Fibroblast of skin of scalp (primary cell): ENCODE measurements at places on chromosomes 13 and 19.

DNA sequence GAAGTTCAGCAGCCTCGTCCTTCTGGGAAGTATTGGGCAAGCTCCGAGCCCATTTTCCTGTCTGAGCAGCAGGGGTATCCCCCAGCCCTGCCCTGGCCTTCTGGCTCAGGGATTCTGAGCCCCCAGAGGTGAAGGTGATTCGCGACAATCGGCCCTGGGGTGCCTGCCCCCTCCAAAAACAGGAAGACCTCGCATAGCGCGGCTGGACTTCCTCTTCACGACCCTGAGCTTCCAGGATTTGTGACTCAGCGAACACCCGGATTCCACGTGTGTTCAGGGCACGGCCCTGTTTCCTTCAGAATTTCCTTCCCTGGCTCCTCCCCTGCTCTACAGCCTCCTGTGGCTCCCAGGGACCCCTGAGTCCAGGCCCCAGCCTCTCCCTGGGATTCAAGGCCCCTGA is at the start of gene SEMA6B:
Gene SEMA6B, minus strand, starts transcription at position 116 of the 400 bp plus-strand sequence. CDS start 1,227 bp downstream, outside the sequence.
- DNase-seq, result no peak

DNA sequence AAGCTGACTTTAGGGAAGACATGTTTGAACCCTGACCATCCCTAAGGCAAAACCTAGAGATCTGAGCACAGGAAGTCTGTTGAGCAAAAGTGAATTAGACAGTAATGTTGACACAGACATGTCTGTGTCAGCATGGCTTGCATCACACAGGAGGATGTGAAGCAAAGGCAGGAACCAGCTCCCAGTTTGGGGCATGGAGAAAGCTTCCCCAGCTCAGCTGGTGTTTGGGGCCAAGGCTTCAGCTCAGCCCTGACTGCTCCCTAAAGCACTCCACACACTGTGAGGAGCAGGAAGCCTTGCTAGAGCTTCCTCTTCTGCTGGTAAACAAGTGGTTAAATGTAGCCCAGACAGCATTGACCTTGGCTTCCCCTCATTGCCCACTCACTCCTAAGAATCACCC is 153.8 kb upstream of the UBL3 start:
- peak; percentile 27 for DNase-seq

GRCh38 chr13:81927347-81927746 is 1586.4 kb upstream of the SPRY2 start:
- peak; percentile 2 for DNase-seq

GRCh38 chr19:58261968-58262921 is 16.5 kb upstream of the ZNF8 start:
- DNase-seq, result no peak

DNA sequence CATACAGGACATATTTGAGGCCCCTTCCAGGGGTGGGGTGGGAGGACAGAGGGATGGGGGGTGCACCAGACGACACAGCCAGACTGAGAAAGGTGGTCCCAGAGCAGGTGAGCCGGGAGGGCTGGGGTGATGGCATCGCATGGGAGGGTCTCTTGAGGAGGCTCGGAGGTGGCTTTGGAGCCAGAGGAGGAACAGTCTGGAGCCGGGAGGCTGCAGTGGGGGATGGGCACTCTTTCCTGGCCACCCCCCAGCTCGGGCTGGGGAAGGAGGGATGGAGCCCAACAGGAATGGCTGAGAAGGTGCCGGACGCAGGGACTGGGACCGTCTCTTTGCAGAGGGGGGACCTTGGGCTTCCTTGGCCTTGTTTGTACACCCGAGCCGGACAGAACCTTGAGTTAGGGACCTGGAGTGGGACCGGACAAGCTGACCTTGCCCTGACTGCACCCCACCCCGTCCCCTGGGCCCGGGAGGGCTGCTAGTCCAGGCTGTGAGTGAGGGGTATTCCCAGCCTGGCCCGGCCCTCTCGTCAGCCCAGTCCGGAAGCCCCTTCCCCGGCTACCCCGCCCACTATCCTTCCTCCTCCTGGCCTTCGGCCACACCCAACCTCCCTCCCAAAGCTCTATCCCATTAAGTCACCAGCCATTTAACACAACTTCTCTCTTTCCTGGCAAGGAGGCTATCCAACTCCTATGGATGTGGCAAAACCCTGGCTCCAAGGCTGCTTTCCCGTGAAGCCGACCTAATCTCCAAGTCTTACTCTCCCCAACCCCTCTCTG is 816 bp upstream of the TBXA2R start:
- DNase-seq, result peak; percentile 48

DNA sequence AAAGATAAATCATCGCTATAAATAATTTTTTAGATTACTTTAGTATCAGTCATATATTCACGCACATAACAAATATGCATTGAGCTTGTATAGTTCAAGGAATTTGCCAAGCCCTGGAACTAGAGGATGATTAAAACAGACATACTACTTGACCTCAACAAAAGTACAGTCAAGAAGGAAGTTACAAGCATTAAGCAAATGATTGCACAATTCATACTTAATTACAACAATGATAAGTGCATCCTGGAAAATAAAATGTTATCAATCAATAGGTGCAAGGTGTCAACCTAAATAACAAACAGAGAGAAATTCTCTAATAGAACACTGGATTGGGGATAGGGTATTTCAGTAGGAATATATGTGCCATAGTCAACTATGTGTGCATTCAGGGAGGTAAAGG is 491.2 kb downstream of the GPC5 start:
- peak; percentile 6 for DNase-seq
